Hepatocyte (in vitro differentiated cells): ENCODE measurements at places on chromosomes 7 and 10. TPM values are rescaled to one million over a fixed set of nuclear protein-coding genes. Genes with fewer than 3 reads are reported as not detected.

HOXA7 gene
- 0.32 and 0.83 TPM in 2 replicates for total RNA-seq

DNA sequence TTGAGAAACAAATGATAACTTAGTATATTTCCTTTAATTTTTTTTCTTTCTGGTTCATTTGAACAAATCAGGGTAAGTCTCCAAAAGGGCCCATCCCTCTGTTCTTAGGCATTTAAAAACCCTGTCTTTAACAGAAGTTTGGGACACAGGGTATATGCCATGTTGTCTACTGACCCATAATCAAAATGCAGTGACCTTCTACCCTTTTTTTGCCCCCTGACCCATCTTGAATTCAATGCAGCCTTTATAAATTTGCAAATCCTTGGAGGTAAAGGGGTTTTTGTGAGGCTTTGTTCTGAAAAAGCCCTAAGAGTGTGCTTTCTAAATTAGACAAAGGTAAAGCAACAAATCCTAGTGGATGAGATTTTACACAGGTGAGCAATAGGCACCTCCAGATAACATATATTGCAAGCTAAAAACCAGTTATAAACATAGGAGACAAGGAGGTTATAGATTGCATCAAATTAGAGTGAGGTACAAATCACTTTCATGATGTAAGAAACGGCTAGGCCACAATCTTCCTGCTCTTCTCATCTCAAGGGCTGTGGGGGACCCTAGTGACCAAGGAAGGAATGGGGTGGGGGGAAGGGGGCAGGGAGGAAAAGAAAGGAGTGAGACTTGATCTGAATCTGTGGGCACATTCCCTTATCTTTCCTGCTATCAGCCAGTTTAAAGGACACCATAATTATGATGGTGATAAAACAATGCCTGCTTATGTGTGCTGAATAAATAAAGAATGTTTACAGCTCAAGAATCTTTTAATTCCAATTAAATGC lies 2.7 kb downstream of the SKIDA1 start:
- DNase-seq: no peak

DNA sequence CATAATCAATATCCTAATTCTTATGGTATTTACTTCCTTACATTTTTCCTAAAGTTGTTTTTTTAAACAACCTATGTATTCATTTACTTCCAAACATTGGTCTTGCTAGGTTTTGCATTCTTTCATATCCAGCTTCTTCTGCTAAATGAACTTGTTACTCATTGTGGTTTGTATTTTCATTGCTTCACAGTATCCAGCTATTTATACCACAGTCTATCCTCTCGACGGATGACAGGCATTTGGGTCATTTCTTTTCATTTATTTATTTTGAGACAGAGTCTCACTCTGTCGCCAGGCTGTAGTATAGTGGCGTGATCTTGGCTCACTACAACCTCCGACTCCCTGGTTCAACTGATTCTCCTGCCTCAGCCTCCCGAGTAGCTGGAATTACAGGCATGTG lies 66.8 kb downstream of the CCDC6 start:
- no peak for DNase-seq

COBL gene
- total RNA-seq: 17.9 and 20.5 TPM in 2 replicates

DNA sequence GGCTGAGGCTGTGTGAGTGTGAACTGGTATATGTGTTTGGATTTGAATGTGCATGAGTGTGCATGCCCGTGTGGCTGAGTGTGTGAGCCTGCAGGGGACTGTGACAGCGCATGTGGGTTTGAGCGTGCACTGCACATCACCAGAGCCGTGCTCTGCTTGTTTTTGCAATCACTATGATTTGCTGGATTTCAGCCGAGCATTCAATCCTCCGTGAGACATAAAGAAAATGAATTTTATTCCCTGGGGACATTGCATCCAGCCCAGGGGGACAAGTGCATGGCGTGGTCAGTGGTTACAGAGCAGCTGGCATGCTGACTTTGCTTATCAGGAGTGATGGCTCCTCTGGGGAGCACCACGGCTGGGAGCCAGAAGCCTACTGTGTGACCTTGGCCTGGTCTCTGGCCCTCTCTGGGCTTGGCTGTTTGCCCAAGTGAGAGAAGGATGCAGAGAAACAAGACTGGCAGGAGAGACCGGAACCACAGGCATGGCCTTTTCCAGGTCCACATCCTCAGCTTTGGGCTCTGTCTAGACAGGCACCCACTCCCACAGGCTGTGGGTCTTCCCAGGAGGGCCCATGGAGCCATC lies 160.2 kb upstream of the UNC5B start:
- DNase-seq: no peak

DNA sequence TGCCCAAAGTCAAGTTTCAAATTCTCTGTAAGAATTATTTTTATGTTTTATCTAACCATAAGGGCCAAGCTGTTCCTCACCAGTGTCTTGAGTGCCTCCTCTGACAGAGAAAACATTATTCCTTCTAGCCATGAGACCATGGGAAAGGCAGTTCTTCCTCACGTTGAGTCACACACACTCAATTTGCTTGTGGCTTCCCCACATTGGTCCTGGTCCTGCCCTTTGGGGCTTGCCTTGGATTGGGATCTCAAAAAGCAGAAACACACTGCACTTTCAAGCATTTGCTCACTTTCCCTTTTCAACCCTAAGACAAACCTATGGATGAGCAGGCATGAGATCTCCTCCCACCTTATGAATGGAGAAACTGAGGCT lies 248.3 kb upstream of the IGFBP3 start:
- DNase-seq: no peak

DNA sequence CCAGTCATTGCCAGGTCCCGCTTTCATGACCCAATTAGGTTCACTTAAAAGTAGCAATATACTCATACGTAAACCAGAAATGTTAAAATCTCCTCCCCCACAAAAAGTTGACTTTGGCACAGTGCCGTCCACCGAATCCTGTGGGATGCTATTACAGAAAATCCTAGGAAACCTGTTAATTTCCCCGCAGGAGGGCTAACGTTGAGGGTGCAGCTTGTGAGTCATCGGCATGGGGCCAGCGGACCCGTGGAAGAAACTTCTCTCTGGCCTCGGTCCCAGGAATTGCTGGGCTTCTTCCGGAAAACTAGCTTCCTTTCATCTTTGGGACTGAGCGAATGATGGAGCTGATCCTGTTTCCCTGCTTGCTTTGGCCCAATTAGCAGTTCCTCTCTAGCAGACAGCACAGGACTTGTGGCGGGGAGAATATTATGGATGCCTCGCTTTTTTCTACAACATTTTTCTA lies 13.5 kb downstream of the CRYGN start:
- DNase-seq: peak; percentile 68

DNA sequence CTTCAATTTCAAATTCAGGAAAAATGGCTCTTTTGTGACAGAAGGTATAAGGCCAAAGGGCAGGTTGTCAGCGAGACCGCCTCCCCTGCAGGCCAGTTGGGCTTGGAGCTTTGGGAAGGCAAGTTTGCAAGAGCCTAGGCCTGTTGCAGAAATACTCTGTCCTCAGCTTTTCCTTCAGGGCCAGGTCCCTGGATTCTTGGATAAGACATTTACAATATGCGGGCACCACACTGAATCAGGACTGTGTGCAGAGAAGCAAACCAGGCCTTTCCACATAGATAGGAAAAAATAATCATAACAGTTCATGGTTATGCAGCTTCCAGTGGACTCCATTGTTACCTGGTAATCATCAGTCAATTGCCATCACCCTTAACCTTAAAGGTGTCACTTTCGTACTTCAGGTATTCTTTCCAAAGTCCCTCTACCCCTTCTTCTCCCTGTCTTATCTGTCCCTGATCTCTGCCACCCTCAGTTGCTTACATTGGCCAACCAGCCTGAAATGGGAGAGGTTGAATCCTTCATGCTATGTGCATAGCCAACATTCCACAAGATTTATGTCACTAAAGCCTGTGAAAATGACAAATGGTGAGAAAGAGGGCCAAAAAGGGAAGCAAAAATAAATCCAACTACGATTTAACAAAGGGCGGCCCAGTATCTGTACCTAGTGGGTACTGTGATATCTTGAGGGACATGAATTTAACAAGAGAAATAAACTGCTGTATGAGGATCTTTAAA lies 304.5 kb upstream of the NFE2L3 start:
- DNase-seq: no peak

GRCh38 chr7:84921154-84921553 lies 265.7 kb downstream of the SEMA3D start:
- no peak for DNase-seq

DNA sequence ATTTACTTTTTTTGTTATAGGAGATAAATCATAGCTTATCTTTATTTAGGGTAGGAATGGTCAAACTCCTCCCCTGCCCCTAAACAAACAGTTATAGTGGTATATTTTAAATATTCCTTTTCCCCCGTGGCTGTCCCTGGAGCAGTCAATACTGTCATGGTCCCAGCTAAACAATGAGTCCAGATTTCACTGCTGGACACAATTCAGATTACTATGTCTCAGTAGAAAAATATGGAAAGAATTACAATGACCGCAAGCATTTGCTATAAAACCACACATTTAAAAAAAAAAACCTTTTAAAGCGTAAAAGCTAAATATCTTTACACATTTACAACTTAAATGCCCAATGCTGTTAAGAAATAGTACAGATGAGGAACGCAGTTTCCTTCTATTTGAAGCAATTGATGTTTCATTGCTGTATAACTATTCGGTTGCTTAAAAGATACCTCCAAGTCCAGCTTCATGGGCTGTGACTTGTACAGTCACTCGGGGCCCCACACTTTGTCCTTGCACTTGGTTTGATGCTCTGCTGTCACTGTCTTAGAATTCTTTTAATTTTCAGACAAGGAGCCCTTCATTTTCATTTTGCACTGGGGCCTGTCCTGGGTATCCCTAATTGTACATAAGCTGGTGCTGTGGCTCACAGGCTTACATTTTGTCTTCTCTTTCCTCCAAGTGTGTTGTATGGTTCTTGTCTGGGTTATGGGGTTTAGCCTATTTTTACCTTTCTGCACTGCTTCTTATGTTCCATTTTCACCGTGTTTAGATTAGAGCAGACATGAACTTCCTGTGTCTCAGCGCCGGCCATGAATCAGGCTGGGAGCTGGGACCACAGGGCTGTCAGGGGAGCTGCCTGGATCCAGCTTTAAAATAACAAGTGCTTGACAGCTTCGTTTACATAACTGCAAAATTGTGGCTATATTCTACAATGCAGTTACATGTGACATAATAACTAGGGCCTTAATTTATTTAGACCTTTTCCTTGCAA lies 530.2 kb upstream of the FZD8 start:
- no peak for DNase-seq

DNA sequence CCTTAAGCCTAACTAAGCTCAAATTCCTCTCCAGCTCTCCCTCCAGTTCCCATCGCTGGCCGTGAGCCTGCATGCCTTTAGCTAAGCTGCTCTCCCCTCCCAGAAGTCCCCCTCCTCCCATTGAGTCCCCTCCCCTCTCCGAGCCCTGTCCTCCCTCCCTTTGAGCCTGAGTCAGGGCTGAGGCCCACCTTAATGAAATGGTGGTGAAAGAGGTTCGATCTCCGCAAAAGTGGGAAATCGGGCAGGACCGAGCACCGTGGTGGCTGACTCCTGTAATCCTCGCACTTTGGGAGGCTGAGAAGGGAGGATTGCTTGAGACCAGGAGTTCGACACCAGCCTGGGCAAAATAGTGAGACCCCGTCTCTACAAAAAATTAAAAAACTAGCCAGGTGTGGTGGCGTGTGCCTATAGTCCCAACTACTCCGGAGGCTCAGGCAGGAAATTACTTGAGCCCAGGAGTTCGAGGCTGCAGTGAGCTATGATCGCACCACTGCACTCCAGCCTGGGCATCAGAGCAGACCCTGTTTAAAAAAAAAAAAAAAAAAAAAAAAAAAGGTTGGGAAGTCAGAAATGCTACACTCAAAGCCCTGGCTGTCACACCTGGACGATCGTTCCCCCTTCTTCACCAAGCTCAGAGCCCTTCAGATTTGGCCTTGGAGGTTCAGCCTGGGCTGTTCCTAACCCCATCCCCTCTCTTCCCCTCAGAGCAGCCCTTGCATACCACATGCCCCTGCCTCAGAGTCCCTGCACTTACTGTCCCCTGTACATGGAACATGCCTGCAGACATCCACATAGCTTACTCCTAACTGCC lies 995 bp upstream of the CLDN3 start:
- DNase-seq: no peak

DNA sequence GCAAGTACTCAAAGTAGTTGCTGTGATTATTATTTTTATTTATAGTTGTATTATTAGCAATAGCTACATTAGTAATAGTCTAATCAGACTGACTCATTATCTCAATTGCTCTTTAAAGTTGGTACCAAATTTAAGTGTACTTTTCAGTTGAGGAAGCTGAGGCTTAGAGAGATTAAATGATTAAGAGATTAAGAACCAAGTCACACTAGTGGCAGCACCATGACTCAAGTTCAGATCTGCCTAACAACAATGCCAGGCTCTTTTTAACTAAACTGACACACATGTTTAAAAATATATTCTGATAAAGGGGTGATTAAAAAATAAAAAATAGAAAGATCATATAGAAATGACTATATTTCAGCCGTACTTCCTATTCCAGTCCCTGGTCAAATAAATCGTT lies 42.0 kb downstream of the FZD1 start:
- DNase-seq: no peak

SLC39A12 gene
- total RNA-seq: not detected in 2 replicates

MBLAC1 gene
- 2.7 and 3.2 TPM in 2 replicates for total RNA-seq

- DNase-seq: peak; percentile 100
Measured at GRCh38 chr10:97498076-97498840, at the start of gene MMS19. TSS of gene MMS19 (minus strand) at chr10:97498422. CDS start at chr10:97498384, 38 bp downstream.

DNA sequence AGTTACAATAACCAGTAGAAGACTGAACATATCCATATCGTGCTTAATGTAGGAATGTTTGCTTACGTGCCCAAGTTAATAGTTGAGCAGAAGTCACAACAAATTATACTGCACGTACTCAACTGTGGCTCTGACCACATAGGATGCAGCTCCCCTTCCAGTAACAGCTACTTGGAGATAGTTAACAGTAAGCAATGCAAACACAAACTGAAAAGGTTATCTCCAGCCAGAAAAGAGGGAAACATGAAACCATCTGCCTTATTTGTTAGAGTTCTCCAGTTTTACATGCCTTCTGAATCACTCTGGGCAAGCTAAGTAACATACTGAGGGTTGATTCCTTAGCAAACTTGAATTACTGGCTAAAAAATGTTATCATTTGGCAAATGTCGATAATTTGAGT lies 9.8 kb downstream of the DHX32 start:
- DNase-seq: no peak

GRCh38 chr10:51800725-51801424 lies 101.5 kb upstream of the CSTF2T start:
- no peak for DNase-seq

DNA sequence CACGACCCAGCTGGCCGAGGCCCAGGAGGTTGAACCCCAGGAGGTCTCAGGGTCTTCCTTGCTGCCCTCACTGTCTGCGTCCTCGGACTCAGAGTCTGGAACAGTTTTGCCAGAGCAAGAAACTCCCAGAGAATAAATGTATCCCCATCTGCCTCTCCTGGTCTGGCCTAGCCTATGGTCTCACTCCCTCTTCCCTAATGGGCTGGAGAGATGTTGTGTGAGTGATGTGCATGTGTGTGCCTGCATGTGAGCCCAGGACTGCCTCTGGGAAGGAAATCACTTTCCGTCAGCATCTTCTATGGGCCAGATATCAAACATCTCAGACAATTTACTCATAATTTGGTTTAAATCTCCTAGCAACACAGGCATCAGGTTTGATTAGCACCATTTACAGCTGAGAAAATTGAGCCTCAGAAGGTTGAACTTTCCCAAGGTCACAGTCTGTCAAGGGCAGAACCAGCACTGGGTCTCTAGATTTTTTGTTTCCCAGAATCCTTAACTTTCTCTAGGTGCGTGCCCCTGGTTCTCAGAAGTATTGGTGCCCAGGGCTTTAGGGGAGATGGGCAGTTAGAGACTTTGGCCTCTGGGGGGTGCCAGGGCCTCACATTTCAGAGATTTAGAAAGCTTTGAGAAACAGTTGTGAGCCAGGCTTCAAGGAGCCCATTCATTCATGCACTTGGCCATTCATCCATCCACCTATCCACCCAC lies 4.9 kb downstream of the TMEM270 start:
- peak; percentile 73 for DNase-seq
